ENCODE measurements at places on chromosomes 7 and 10. TPM values are rescaled to one million over a fixed set of nuclear protein-coding genes. Genes with fewer than 3 reads are reported as not detected.

GRCh38 chr7:132547821-132548220, 28.4 kb downstream of the PLXNA4 start:
- peaks cover 2% of the 10 kb centered on the region for H3K36me3 ChIP-seq
- H3K27ac ChIP-seq = no peak overlapping the region
- H3K27me3 ChIP-seq = no peaks in the 10 kb centered on the region
- H3K4me3 ChIP-seq = no peak overlapping the region
- no peak for DNase-seq

DNA sequence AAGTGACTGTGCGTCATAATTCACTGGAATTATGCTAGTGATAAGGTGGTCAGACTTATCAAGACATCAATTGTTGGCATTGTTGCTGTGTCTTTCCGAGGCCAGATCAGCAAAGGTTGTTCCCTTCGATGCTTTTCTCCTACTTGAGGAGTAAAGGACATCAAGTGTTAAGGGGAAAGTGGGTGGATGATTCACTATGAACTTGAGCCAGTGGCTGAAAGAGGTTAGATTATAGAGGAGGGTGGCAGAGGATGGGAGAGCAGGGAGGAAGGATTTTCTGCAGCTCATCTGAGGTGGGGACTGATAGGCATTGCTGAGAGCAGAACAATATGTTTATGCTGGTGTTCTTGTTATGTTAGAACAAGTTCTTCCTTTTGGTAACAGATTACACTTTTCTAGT, 131.4 kb upstream of the AGR3 start:
- peak overlapping the region; percentile 67 for H3K27ac ChIP-seq
- no peak for DNase-seq
- H3K36me3 ChIP-seq = no peaks in the 10 kb centered on the region
- peaks cover 31% of the 10 kb centered on the region for H3K4me1 ChIP-seq

GRCh38 chr7:90995996-90996395, 268.2 kb upstream of the FZD1 start:
- no peak for DNase-seq
- H3K4me1 ChIP-seq = no peaks in the 10 kb centered on the region
- H3K36me3 ChIP-seq = no peaks in the 10 kb centered on the region
- no peak overlapping the region for H3K27ac ChIP-seq

DNA sequence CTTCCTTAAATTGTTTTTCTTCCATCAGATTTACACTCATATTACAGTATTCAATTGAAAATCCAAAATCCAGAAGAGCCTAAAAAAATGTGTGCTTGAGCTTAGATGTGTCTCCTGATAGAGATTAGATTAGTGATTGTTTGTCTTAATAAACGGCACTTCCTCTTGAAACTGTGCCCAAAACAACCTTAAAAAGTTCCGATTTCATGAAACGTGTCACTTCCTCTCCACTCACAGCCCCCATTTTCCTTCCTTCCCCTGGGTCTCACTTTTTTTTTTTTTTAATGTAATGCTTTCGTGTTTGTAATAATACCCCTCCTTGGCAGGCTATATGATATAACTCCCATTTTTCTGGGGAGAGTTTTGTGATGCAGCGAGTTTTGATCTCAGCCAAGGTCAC, 114.8 kb upstream of the ADO start:
- peaks cover 36% of the 10 kb centered on the region for H3K4me1 ChIP-seq
- H3K4me3 ChIP-seq = peak overlapping the region; percentile 57
- no peaks in the 10 kb centered on the region for H3K27me3 ChIP-seq
- H3K36me3 ChIP-seq = no peaks in the 10 kb centered on the region
- peak overlapping the region; percentile 92 for H3K27ac ChIP-seq

GRCh38 chr7:112414855-112415490, 35.3 kb upstream of the IFRD1 start:
- DNase-seq = no peak
- H3K4me3 ChIP-seq = no peak overlapping the region
- H3K27me3 ChIP-seq = peaks cover 21% of the 10 kb centered on the region
- H3K4me1 ChIP-seq = peaks cover 8% of the 10 kb centered on the region
- no peak overlapping the region for H3K27ac ChIP-seq

GRCh38 chr10:19579761-19580545, 236.3 kb upstream of the PLXDC2 start:
- H3K27ac ChIP-seq = no peak overlapping the region
- H3K36me3 ChIP-seq = no peaks in the 10 kb centered on the region
- DNase-seq = no peak
- no peak overlapping the region for H3K4me3 ChIP-seq
- no peaks in the 10 kb centered on the region for H3K27me3 ChIP-seq

DNA sequence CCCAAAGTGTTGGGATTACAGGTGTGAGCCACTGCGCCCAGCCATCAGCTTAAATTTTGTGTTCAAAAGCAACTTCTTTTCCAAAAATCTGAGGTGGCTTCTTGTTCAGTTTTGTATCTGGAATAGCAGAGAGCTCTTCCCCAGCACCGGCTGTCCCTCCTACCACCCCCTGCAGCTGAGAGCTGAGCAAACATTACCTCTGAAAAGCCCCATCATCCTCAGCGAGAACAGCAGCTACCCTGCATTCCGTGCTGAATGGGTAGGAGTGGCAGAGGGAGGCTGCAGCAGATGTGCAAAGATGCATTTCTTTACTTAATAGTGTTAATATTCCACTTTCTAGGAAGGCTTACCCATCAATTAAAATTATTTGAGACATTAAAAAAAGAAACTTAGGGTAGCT, 31.8 kb downstream of the CCM2 start:
- H3K27me3 ChIP-seq = no peaks in the 10 kb centered on the region
- peak overlapping the region; percentile 75 for H3K4me3 ChIP-seq
- DNase-seq = no peak
- peaks cover 8% of the 10 kb centered on the region for H3K36me3 ChIP-seq
- peak overlapping the region; percentile 86 for H3K27ac ChIP-seq

DNA sequence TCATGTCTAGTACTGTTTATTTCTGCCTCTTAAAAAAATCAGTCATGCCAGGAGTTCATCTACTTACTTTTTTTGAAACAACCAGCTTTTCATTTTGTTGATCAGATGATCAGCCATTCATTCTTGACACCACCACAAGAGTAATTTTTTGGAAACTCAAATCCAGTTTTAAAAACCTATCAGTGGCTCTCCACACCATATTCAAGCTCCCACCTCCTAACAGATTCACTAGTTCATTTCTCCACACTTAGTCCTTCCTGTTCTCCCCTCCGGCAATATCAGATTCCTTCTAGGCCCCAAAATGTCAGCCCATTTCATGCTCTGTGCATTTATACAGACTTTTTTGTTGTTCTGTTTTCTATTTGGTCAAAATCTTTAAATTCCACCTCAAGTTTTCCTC, 341.6 kb downstream of the RNLS start:
- no peaks in the 10 kb centered on the region for H3K27me3 ChIP-seq
- no peak overlapping the region for H3K27ac ChIP-seq
- H3K4me3 ChIP-seq = no peak overlapping the region
- H3K4me1 ChIP-seq = peaks cover 2% of the 10 kb centered on the region
- no peak for DNase-seq

DNA sequence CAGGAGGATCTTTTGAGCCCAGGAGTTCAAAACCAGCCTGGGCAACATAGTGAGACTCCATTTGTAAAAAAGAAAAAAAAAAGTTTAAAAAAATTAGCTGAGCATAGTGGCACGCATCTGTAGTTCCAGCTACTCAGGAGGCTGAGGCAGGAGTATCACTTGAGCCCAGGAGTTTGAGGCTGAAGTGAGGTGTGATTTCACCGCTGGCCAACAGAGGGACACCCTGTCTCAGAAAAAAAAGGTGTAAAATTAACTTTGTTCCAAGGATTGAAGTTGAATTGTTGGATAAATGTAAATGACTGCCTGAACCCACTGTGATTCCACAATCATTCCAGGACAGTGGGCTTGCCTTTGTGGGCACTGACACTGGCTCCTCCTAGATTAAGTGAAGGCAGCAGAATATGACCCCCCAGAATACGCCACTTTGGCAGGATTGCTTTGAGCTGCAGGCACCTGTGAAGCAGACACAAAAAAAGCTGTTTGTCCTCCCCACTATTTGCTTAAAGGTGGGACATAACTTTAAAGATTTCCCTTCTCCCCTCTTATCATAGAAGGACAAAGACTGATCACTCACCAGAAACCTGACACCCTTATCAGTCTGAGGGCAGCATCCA, 57.2 kb upstream of the FOXI2 start:
- DNase-seq = no peak
- no peaks in the 10 kb centered on the region for H3K36me3 ChIP-seq
- H3K27me3 ChIP-seq = no peaks in the 10 kb centered on the region
- H3K4me3 ChIP-seq = no peak overlapping the region

DNA sequence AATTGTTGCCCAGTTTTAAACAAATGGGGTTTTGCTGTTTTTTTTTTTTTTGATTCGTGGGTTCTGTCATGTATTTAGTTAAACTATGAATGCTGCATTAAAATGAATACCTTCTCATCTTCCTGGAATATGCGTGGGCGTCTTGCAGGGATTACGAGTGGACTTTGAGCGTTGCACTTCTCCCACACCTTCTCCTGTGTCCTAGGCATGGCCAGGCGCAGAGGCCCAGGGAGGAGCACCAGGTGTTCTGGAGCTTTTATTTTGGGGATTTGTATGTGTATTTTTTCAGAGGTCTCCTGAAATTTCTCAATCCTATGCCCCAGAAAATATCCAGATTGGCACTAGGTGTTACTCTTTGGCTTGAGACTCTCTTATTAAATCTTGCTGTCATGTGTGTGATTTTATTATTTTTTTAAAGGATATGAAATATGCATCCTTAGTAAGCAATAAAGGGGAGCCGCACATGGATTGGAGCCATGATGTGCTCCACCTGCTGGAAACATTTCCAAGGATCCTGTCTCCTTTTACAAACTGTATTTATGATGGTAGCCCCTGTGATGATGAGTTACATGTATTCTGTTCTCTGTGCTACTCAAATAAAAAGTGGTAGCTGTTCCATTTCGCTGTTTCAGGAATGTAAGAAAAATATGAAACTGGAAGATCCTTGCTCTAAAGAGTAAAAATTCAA, 482.2 kb upstream of the KLF6 start:
- H3K4me1 ChIP-seq = peaks cover 6% of the 10 kb centered on the region
- H3K27ac ChIP-seq = peak overlapping the region; percentile 10
- H3K4me3 ChIP-seq = no peak overlapping the region
- H3K27me3 ChIP-seq = peaks cover 14% of the 10 kb centered on the region

CRPPA gene
- total RNA-seq = 0.99 TPM

PODXL gene
- 0.47 TPM for total RNA-seq

ARHGEF35 gene
- total RNA-seq = not detected

HOXA6 gene
- not detected for total RNA-seq

PLXNA4 gene
- 11.7 TPM for total RNA-seq

GNG11 gene
- 24.5 TPM for total RNA-seq

UPP1 gene
- 72.1 TPM for total RNA-seq
